ENCODE measurements at places on chromosomes 5 and 9. TPM values are rescaled to one million over a fixed set of nuclear protein-coding genes. Genes with fewer than 3 reads are reported as not detected.

The C9 gene
- 0.16 TPM for polyA plus RNA-seq

The TNFAIP8 gene
- 32.0 TPM for polyA plus RNA-seq

The FBXL7 gene
- polyA plus RNA-seq: 25.9 TPM

The WDR38 gene
- 0.27 TPM for polyA plus RNA-seq

The C9orf153 gene
- 0.15 TPM for polyA plus RNA-seq

The SLC46A2 gene
- polyA plus RNA-seq: 0.40 TPM

The SOWAHA gene
- polyA plus RNA-seq: 5.2 TPM

The EIF4EBP3 gene
- polyA plus RNA-seq: 10.4 TPM

The PCDHB14 gene
- 9.0 TPM for polyA plus RNA-seq

The PCDHGA2 gene
- 5.9 TPM for polyA plus RNA-seq

The DMGDH gene
- 17.4 TPM for polyA plus RNA-seq

The PCDH1 gene
- polyA plus RNA-seq: 28.3 TPM

DNA sequence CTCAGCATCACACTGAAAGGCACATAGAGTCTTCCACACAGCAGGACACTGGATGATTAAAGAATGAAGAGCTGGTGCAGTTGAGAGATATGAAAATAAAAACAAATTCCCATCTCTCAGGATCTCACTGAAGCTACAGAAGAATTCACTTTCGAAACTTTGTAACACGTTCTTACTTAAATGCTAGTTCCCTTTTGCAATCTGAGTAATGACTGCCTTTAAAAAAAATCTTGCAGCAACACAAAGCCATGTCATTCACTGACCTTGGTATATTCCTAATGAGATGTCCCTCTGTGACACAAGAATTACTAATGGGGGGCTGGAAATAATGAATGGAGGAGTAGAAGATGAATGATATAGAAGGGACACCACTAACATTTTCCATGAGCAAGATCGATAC lies 201.8 kb downstream of the GLIS3 start:
- DNase-seq: no peak

DNA sequence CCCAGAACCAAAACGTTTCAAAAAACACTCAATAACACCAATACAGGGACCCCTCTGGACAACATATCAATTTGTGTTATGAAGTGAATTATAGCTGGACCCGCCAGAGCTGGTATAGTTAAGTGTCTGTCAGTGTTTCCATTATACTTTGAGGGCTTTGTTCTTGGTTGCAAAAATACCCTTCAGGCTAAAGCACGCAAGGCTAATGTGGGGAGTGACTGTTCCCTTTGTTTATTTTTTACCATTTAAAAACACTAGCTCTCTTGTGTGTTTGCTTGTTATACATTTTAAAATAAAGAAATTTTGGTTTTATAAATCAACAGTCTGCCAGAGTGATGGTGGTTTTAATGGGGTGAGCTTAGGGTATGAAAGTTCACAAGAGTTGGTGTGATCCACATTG lies 859.5 kb downstream of the PTPRD start:
- no peak for DNase-seq

GRCh38 chr9:92147030-92147851 lies 32.0 kb upstream of the SPTLC1 start:
- DNase-seq: no peak

GRCh38 chr9:110217656-110218099 lies 9.7 kb upstream of the C9orf152 start:
- no peak for DNase-seq

GRCh38 chr9:128818839-128819715 lies 777 bp downstream of the ENDOG start:
- no peak for DNase-seq

DNA sequence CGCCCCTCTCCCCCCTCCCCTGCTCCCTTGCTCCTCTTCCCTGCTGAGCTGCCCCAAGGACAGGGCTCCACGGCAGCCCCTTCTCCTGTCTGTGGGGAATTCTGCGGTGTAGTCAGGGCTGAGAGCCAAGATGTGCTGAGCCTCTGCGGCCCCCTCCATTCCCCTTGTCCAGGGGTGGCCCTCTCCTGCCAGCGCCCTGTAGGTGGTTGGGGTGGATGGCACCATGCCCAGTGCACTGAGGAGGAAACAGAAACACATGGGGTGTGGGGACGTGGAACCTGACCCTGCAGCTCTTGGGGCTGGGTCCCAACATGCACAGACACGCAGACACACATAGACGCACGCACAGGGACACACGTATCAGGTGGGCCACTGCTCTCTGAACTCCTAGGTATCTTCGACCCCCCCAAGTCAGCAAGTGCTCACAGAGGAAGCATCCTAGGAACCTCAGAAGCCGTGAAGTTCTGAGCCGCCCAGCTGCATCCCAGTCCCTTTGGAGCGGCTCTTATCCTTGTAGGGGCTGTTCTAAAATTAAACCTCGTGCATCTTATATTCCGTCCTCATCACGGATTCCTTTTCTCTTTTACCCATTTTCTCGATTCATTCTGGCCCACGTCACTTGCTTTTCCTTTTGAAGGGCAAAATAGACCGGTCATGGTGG lies 64.8 kb downstream of the HMCN2 start:
- DNase-seq: no peak

GRCh38 chr9:3793971-3794383 lies 268.2 kb upstream of the RFX3 start:
- peak; percentile 38 for DNase-seq

GRCh38 chr5:90759119-90759518 lies 200.5 kb downstream of the ADGRV1 start:
- DNase-seq: no peak

- DNase-seq: no peak
Observed at GRCh38 chr9:15400281-15400941, 22.3 kb upstream of the SNAPC3 start.

- no peak for DNase-seq
Observed at GRCh38 chr5:96121364-96121763, 159.7 kb upstream of the ELL2 start.

GRCh38 chr5:108061941-108062340 lies 320.0 kb downstream of the FBXL17 start:
- DNase-seq: no peak

DNA sequence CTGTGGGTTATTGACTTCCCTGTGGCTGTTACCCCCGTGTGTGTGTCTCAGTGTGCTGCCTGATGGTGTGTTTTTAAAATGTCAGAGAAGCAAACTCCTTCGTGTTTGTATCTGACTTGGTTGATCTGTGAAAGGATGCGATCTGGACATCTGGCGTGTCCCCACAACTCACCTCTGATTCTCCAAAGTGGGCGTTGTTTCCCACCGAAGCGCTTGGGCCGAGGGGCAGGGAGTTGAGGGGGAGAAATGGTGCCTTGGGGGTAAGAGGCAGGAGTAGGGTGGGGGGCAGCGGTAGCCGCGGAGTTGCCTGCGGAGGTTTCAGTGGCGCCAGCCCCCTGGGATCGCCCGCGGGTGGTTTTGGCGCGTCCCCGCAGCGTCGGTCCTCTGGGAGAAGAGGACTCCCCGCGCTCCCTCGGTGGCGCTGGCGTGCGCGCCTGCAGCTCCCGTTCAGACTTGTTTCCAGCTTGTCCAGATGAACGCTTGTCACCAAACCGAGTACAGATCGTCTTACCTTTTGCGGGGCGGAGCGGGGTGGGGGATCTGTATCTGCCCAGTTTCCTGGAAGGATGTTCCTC lies 1.1 kb downstream of the MAST4 start:
- DNase-seq: peak; percentile 25

DNA sequence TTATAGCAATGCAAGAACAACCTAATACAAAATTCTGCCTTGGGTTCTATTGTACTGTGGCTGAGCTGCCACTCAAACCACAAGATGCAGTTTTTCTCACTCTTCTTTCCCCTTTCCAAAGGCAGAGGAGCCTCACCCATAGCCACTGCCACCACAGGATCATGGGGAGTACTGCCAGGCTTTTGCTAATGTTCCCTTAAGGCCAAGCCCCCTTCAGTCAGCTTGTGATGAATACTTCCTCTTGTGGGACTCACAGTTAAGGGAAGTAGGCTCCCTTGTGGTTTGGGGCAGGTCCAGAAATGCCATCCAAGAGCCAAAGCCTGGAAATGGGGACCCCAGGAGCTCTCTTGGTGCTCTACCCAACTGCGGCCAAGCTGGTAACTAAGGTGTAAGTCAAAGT lies 258.7 kb downstream of the SPATA31D1 start:
- no peak for DNase-seq

DNA sequence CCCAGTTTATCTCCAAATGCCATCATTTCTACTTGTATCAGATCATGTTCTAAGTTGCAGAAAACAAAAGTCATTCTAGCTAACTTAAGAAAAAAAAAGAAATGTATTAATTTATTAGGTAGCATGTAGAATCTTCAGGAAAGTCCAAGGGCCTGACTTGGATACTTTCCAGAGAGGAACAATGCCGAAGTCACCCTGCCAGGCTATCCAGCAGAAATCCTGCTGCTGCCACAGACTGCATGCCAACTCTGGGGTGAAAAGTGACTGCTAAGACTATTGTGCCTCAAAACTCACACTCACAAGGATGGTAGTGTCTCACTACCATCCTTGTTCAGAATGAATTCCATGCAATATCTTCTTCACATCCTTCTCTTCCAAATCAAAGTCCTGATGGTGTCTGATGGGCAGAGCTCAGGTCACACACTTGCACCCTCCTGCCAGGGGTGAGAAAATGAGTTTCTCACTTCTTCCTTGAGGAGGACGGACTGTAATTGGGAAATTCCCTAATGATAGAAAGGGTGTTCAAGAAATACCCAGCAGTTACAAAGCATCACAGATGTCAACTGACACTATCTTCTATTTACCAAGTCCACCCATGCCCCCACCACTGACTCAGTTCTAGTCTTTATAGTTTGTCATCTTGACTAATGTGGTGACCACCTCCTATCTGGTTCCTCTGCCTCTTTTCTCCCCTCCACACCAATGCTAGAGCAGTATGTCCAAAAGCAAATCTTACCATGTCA lies 279.4 kb downstream of the CWC27 start:
- no peak for DNase-seq

DNA sequence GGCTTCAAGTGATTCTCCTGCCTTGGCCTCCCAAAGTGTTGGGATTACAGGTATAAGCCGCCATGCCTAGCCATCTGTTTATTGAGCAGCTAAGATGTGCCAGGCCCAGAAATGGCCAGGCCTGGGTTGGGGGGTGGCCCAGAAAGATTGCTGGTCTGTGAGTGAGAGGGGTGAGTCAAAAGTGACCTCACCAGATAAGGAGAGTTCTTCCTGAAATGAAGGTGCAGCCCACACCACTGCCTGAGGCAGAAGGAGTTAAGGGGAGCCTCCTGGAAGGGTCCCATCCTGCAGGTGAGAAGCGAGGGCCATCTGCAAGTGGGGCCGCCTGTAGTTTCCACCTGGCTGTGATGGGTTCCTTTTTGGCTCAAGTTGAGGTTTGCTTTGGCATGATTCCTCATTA lies 96.9 kb upstream of the KLF4 start:
- DNase-seq: no peak

DNA sequence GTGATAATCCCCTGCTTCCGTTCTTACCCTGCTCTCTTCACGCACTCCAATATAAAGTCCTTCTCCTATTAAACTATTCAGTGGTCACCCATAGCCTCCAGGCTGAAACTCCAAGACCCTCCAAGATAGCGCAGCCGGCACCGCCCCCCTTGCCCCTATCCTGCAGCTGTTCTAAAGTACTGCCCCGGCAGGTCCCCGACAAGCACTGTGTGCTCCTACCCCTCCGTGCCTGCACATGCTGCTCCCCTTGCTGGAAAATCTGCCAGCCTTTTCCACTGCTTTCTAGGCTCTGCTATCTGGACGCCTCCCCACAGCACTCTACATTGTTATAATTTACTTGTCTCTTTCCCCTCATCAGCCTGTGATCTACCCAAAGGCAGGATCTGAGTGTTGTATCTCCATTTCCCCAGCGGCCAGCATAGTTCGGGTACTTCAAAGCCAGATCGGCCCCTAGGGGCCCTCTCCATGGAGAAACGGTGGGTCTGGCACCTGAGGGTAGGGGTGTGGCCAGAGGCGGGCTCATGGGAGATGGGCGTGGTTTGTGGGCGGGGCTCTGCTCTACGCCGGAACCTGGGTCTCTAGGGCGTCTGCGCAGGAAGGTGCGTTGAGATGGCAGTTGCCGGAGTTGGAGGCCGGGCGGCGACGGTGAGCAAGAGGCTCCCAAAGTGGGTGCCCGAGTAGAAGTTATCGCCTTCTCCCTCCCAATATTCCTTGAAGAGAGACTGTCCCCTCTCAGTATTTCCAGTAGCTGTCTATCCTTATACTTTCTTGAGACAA lies 83.5 kb upstream of the RUSC2 start:
- peak; percentile 26 for DNase-seq

DNA sequence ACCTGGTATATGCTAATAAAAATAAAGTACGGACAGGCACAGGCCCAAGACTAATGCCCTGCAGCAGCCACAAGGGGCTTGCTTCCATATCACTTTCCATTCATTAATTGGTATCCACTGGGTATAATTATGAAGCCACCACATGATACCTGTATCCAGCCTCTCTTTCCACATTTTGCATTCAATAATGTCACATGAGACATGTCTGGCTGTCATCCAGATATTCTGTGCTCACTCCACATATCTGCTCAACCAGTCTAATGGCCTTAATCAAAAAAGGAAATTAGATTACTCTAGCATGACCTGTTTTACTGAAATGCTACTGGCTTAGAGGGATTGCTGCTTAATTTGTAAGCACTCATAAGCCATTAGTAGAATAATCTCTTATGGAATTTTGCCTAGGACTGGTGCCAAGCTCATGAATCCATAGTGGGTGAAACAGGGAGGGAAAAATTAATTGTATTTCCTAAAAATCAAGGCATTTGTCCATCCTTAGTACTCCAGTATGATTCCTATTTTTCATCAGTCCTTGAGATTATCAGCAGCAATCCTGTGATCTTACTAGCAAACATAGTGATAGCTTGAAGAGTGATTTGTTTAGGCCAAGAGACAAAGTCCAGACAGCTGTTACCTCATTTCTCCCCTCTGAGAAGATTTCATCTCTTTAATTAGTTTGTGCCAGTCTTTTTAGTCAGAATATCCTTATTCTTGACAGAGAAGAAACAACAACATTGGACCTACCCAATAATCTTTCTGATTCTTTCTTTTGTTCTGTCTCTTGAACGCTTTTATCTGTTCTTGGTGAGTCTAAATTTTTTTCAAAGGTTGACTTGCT lies 119.2 kb upstream of the ABCA1 start:
- no peak for DNase-seq

DNA sequence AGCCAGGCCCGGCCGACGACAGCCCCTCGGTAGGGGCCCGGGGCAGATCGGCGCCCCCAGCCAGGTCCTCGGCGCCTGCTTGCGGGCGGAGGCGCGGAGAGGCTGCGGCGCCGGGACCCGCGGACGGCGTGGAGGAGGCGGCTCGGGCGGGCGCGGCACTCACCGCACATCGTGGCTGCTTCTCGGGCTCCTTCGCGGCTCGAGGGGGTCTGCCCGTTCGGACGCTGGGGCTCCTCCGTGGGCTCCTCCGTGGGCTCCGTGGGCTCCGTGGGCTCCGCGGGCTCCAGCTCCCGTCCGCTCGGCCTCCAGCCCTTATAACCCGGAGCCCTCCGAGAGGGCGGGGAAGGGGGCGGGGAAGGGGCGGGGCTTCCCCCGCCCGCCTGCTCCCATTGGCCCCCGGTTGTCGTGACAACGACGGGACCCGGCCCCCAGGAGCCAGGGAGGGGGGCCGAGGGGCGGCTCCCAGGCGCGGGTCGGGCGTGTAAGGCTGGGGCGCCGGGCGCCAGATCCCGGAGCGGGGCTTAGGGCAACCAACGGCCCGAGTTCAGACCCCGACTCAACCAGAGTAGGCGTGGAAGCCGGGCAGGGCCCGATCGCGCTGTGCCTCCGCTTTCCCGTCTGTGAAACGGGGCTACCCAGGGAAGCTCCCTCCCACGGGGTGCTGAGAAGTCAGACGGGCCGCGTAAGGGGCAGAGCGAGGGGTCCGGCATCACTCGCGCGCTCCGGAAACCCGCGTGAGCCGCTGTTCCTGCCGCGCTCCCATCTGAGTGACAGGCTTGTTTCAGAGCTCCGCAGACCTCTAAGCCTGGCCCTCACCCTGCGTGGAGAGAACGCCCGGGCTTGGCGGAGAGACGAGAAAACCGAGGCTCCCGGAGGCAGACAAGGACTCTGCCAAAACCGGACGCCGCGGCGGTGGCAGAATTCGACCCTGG lies at the start of gene GFPT2:
Gene GFPT2, minus strand, starts transcription at position 289 of the 932 bp plus-strand sequence. Its CDS starts 119 bp downstream, at position 170.
- peak; percentile 72 for DNase-seq

All from right renal pelvis (tissue), 4 donors.